ENCODE measurements at places on chromosomes 7 and 10.

DNA sequence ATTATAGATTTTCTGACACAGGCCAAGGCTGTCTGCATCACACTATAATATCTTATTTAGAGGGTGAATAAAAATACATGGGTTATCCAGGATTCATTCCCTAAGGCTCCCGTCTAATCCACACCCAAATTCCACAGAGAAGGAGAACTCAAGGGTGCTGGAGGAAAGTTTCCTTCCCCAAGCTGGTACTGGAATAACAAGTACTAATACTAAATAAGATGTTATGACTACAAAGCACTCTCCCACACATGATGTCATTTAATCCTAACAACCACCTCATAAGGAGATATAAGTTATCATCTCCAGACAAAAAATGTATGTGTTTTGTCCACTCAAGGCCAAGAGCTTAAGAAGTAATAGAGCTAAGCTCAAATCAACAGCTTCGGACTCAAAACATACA lies 53.0 kb downstream of the SNX13 start:
- no peak for DNase-seq

- DNase-seq = no peak
These were observed 33.6 kb downstream of the AOAH start for GRCh38 chr7:36690514-36691187.

- DNase-seq = no peak
These were observed 25.2 kb downstream of the IQCE start for GRCh38 chr7:2583798-2584580.

GRCh38 chr7:84085998-84086397 lies 108.6 kb downstream of the SEMA3A start:
- no peak for DNase-seq

- DNase-seq = no peak
These were observed 230.6 kb upstream of the CHRM2 start for GRCh38 chr7:136637813-136638212.

GRCh38 chr10:97805096-97805884 lies 33.5 kb upstream of the SFRP5 start:
- DNase-seq = no peak

DNA sequence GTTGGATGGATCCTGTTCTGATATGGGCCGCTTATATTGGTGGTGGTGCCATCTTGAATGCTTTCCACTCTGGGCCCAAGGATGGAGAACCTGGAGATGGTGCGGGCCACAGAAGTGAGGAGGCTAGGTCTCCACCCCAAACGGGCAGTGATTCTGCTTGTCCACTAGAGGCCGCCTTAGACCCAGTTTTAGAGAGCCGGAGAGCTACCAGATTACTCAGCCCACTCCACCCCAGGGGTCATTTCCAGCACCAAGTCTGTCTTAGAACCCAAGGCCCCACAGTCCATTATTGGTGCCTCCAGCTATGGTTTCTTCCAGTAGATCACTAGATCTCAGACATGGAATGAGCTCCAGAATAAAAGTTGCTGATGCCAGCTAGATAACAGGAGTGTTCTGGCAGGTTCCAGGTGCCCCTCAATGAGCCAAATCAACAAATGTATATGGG lies 11.8 kb upstream of the CAMK2G start:
- DNase-seq = peak; percentile 61

GRCh38 chr7:44100458-44101302 lies 3.5 kb upstream of the AEBP1 start:
- DNase-seq = no peak

- no peak for DNase-seq
These were observed 246.1 kb downstream of the LRMDA start for GRCh38 chr10:75677541-75677940.

GRCh38 chr10:60410970-60411369 lies 21.3 kb upstream of the ANK3 start:
- DNase-seq = no peak

- DNase-seq = no peak
These were observed 18.3 kb upstream of the BTBD16 start for GRCh38 chr10:122252805-122253204.

GRCh38 chr7:114789161-114789560 lies 132.7 kb upstream of the MDFIC start:
- DNase-seq = no peak

DNA sequence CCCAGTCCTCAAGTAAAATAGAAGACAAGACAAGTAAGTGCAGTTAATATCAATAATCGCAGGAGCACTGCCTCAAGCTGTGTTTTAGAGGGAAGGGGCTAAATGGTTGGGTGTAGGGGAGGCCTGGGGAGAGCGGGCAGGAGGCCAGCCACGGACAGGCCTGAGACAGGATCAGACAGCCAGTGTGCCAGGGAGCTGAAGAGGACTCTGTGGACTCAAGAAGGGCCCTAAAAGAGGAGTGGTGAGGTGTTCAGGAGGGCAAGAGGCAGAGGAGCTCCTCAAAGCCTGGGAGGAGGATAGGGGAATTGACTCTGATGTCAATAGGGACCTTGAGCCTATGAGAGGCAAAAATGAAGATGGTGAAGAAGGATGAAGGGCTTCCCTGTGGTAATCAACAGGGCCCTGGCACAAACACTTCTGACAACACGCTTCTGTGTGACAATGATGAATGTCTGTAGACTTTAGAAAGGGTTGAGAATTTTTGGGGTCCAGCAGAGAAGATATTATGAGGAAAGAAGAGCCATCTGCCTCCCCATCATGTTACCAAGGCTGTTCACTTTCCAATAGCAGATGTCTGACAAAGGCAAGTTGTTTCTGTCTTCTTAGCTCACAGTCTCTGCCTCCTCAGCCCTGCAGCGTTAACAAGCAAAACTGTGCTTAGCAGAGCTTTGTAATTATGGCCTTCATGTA lies 2.4 kb upstream of the PTPRE start:
- no peak for DNase-seq

GRCh38 chr7:140200061-140200989 lies 23.5 kb upstream of the KDM7A start:
- DNase-seq = no peak

DNA sequence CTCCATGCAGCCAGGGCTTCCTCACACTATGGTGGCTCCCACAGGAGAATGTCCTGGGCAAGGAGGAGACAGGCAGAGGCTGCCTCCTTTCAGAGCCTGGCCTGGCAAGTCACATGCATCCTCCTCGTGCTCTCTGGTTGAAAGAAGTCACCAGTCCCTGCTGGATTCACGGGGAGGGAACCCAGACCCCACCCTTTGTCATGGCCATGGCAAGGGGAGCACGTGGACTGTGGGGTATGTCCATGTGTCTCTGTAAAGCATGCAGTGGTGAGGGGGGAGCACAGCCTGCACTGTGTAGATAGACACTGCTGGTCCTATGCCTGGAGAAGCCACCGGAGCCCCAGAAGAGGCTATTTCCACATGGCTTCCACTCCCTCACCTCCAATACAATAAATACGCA lies 225.0 kb downstream of the TCERG1L start:
- DNase-seq = no peak

- DNase-seq = no peak
These were observed 542.4 kb downstream of the SORCS3 start for GRCh38 chr10:105183536-105183935.

DNA sequence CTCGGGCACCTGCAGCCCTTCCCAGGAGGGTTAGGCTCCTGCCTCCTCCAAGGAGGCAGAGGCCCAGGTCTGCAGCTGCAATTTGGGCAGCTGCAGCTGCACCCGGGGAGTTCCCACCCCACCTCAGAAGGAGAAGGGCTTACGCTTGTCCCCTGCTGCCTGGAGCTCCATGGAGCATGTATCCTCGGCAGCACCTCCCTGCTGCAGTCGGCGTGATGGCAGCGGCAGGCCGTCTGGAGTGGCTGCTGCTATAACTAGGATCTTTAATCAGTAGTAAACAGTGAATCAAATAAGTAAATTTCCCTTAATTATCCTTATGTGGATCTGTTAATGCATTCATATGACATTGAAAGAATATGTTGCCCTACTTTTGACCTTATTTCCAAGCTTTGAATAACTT lies 167.0 kb downstream of the PON1 start:
- DNase-seq = no peak

GRCh38 chr7:88437132-88437531 lies 130.4 kb upstream of the STEAP4 start:
- DNase-seq = no peak

All from NCI-H1092 treated with DMSO at 0.1 percent for 48 hours (cell line).